OCI-LY7 (cell line): ENCODE measurements at places on chromosomes 5 and 9. TPM values are rescaled to one million over a fixed set of nuclear protein-coding genes. Genes with fewer than 3 reads are reported as not detected.

- peak; percentile 47 for DNase-seq
Observed at GRCh38 chr9:5566054-5566618, 55.8 kb downstream of the PDCD1LG2 start.

TEX48 gene
- not detected in 2 replicates for total RNA-seq

- no peak for DNase-seq
Observed at GRCh38 chr9:113301548-113301947, 1.6 kb downstream of the RNF183 start.

CCDC192 gene
- total RNA-seq, result not detected in 2 replicates
